Activated effector memory CD4-positive, alpha-beta T cell treated with Interleukin-2 at 50 U/mL for 16 hours (primary cell): ENCODE measurements at places on chromosomes 16 and 17.

DNA sequence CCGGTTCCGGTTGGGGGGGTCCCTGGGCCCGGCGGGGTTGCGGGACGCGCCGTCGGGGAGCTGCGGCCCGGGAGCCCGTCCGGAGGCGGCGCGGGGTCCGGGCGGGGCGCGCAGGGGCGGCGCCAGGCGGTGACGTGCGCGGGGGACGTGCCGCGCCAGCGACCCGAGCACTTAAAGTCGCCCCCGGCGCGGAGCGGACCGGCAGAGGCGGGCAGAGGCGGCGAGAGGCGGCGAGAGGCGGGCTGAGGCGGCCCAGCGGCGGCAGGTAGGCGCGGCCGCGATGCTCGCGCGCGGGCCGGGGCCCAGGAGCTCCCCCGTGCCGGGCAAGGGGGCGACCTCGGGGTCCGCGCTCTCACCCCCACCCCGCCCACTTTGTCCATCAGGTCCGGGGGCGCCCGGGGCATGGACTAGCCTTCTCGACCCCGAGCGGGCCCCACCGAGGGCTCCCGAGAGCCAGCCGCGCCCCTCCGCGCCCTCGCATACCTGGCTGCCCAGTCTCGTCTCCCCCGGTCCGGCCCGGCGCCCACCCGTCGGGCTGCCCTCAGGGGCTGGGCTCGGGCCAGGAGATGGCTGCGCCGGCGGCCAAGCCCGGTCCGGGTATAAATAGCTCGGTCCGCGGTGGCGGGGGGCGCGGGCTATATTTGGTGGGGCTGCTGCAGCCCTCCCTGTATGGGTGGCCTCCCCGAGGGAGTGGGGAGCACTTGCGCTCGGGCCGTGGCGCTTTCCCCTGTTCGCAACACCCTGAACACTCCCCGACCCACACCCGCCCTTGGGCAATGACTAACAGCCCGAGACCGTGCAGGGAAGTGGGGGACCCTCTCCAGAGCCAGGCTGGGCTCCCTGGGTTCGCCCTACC lies at the start of gene SLC16A3:
TSS of gene SLC16A3 (plus strand) at position 201 of the 856 bp plus-strand sequence. CDS start 6,967 bp downstream, outside the sequence.
- peak; percentile 51 for DNase-seq

DNA sequence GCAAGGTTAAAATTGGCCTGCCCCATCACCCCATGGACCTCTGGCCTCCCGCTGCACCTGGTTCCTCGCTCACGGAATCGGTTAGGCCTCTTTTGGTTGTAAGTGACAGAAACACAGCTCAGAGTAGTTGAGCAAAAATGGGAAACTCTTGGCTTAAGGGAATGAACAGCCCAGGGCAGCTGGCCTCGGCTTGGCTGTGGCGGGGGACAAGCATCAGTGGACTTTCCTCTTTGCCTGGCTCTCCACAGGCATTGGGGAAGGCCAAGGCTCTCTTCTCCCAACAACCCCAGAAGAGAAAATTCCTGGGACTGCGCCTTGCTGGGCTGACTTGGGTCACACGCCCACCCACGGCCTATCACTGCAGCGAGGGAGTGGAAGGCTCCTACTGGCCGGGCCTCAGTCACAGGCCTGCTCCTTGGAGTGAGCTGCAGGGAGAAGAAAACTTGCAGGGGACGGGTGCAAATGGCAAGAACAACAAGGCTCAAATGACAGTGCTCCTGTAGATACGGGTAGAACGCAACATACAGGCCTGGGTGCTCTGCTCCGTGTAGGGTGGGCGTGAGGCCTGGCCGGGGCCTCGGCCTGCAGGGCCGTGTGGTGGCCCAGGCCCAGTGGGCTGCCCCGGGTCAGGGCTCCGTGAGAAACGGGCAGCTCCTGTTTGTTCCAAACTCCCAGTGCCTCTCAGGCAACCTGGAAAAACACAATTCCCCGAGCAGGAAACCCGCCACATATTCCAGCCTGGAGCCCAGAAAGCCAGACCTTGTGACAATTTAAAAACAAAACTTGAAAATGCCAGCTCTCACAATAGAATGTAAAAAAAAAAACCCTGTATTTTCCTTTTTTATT lies 25.0 kb upstream of the ATP2A3 start:
- DNase-seq: no peak

GRCh38 chr17:14793237-14793636 lies 471.9 kb downstream of the PMP22 start:
- DNase-seq: no peak

DNA sequence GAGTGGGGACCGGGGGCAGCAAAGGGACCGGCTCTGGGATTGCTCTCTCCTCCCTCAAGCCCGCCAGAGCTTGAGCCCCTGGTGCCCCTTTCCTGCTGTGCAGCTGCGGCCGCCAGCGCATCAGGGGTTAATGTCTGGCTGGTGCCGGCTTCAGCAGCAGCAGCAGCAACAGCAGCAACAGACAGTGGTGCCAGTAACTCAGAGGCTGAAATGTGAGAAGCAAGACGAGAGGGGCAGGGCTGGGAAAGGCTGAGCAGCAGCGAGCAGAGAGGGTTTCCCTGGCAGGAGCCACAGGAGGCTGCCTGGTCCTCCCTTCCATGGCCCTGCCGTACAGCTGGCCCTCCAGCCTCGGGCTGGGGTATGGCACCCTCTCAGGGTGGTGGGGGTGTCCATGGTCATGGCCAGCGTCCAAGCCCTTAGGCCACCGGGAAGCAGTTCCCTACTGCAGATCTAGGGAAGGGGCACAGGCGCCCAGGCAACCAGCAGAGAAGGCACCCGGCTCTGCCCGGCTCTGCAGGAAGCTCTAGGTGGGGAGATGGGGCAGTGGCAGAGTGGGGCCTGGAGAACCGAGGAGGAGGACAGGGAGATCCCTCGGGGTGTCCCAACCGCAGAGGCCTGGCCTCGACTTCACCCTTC lies 21.1 kb upstream of the TFAP4 start:
- DNase-seq: no peak

- DNase-seq: no peak
Measured at GRCh38 chr17:80158846-80159245, 11.0 kb upstream of the CARD14 start.

DNA sequence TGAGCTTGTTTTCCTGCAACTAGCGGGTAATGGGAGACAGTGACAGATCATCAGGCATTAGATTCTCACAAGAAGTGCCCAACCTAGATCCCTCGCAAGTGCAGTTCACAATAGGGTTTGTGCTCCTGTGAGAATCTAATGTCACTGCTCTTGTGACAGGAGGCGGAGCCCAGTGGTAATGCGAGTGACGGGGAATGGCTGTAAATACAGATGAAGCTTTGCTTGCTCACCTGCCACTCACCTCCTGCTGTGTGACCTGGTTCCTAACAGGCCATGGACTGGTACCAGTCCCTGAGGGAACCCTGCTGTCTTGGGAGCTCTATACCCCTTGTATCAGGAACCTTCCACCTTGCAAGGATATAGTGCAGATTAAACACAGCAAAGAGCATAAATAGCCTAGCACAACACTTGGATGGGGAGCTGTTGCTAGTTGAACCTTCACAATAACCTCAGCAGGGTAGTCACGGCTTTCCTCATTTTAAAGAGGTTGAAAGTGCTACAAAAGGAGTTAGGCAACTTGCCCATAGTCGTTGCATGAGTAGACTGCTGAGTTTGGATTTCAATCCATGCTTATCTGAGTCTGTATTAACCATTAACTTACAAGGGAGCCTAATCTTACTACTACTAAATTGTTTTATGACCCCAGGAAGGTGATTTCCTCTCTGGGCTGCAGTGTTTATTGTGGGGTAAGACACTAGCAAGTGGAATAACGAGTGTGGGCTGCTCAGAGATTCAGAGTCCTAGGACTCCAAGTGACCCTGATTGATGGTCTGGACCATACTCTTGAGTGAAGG lies 156.6 kb upstream of the ZFHX3 start:
- DNase-seq: no peak

GRCh38 chr17:28717578-28718332 lies at the start of gene RAB34:
Gene RAB34 (minus strand): TSS chr17:28717868. CDS start chr17:28717266, 602 bp downstream.
- no peak for DNase-seq

- DNase-seq: no peak
Measured at GRCh38 chr17:3381957-3382356, 4.2 kb downstream of the OR3A2 start.

DNA sequence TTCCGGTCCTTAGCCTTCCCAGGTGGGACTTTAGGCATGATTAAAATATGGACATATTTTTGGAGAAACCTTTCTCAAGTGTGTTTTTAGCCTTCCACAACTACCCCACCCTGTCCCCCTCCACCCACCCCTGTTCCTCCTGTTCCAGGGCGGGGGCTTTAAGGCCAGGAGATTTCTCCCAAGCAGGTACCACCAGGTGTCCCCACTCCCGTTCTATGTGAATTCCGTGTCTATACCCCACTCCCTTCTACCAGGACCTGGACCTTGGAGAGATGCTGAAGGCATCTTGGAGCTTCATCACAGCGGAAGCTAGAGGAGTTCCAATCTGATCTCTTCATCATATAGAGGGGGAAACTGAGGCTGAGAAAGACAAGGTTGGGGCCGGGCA lies 9.7 kb downstream of the CA4 start:
- no peak for DNase-seq

DNA sequence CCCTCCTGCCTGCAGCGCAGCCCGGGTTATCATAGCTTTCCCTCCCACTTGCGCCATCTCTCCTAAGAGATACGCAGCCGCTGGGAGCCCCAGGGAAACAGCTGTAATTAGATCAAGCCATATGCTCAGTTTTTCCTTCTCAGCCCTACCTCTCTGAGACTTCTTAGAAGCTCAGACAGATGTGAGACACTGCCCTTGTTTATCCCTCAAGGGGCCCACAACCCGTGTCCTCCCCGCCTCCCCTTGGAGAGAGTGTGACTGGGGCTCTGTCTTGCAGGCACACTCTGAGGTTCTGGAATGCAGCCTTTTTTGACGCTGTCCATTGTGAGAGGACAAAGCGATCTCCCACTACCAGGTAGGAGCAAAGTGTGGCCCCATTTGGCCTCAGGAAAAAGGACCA lies 31.2 kb downstream of the CIBAR2 start:
- DNase-seq: no peak

GRCh38 chr16:23597003-23597756 lies 1.1 kb upstream of the NDUFAB1 start:
- DNase-seq: no peak

DNA sequence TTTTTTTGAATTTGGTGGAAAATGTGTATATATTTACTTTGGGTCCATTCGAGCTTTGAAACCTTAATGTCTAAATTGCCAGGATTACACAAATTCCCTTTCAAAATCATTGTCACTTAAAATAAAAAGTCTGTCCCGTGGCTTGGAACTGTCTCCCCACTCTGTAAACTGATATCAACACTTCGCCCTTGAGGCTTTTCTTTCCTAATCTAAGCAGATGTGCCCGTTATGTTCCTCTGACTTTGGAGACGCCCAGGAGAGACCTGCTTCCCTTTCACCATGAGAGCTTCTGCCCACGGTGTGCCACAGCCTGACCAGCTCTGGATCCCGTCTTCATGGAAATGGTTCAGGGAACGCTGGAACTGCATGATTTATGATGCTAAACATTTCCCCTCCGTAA lies 151.3 kb downstream of the C16orf95 start:
- DNase-seq: no peak

DNA sequence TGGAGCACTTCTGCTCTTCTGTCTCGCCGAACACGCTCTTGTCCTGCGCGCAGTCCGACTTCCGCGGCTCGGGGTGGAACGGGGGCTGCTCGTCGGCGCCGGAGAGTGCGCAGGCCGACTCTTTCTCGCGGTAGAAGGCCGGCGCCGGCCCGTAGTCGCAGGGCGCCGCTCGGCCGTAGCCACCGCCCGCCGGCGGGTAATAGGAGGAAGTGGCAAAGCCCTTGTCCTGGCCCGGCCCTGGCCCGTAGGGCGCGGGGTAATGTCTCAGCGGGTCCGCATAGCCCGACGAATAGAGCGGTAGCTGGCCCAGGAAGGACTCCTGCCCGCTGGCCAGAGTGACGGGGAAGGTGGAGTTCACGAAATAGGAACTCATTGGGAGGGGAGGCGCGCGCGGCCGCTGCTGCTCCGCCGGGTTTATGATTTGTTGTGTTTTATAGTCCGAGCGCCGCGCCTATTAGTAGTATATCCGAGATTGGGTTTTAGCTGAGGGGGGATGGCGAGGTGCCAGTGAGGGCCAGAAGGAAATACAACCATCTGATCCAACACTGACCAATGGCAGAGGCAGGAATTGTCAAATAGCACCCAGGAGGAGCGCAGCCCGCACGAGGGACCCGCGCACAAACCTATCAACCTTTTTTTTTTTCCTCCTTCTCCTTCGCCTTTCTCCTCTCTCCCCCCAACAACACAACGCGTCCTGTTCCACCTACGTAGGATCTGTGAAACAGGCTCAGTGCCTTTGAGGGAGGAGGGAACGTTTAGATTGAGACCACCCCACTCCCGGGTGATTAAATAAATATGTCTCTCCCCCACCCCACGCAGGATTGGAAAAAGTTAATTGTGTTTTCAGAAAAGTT lies 4.4 kb upstream of the HOXB5 start:
- no peak for DNase-seq

DNA sequence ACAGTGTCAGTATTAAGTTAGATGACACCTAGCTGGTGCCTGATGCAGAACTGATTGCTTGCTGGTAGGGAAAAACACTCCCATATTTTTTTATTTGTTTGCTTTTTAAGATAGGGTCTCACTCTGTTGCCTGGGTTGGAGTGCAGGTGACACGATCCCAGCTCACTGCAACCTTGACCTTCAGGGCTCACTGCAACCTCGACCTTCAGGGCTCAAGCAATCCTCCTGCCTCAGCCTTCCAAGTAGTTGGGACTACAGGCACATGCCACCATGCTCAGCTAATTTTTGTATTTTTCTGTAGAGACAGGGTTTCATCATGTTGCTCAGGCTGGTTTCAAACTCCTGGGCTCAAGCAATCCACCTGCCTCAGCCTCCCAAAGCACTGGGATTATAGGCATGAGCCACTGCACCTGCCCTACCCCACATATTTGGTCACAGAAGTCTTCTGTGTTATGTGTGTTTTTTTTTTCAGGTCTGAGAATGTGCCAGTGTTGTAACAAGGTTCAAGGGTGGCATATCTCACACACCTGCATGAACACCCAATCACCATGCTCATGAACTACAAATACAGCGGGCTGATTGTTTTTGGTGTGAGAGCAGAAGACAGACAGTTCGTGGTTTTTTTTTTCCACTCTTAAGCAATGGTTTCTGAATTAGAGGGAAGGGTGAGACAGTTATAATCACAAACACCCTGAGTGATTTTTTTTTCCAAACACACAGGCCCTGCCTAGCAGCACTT lies 22.8 kb downstream of the SPAG9 start:
- DNase-seq: no peak

GRCh38 chr17:80991645-80992076 lies at the start of gene CHMP6:
Gene CHMP6 (plus strand): TSS chr17:80991841. CDS start chr17:80991919, 78 bp downstream.
- peak; percentile 60 for DNase-seq

GRCh38 chr17:57988301-57989250 lies 522 bp upstream of the VEZF1 start:
- no peak for DNase-seq

DNA sequence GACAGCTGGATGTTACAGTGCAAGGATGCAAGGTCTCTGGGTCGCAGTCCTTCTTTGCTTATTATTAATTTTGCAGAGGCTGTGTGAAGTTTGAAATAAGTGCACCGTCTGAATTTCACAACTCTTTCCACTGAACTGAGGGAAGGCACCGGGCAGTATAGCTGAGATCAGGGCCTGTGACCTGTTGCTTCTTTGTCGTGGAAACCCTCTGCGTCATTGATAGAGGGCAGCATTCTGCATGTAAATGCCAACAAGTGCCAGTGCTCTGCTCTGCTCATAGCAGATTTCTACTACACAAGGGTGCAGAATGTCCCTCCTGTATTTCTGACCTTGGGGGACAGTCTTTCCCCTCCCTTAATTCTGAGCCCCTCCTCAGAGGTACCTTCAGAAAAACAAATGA lies 26.0 kb downstream of the CD300LF start:
- DNase-seq: no peak
